ENCODE measurements at places on chromosomes 5 and 9.

DNA sequence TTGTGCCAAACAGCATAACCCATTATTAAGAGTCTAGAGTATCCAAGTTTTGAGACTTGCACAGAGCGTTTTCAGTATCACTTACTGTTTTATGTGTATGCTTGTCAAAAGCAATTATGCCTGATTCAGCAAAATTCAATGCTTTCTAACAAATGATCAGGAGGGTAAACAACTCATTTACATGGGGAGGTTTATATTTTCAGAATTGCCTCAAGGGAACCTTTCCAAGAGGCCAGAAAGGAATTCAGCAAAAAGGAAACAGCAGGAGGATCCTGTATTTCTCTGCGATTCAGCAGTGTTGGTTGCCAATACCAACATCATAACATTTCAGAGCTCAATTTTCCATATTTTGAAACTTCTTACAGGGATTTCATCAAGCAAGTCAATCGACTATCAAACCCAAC lies 69.3 kb upstream of the DAB2 start:
- peak; percentile 68 for DNase-seq

DNA sequence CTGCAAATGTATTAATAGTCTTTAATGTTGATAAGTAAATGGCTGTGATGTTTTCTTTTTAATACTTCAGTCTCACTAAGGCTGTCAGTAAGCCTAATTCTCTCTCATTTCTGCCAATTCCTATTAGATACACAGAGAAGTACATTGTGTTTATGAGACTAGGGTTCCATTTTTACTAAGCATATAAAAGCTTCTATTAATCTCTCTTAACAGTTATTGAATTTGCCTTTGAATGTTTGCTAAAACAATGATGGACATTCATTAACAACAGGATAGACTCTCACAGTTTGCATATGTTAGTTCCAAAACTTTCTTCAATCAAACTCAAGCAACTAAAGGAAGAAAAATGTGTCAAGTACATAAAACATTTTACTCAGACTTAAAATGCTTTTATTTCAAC lies 659.3 kb downstream of the TLE1 start:
- no peak for DNase-seq

DNA sequence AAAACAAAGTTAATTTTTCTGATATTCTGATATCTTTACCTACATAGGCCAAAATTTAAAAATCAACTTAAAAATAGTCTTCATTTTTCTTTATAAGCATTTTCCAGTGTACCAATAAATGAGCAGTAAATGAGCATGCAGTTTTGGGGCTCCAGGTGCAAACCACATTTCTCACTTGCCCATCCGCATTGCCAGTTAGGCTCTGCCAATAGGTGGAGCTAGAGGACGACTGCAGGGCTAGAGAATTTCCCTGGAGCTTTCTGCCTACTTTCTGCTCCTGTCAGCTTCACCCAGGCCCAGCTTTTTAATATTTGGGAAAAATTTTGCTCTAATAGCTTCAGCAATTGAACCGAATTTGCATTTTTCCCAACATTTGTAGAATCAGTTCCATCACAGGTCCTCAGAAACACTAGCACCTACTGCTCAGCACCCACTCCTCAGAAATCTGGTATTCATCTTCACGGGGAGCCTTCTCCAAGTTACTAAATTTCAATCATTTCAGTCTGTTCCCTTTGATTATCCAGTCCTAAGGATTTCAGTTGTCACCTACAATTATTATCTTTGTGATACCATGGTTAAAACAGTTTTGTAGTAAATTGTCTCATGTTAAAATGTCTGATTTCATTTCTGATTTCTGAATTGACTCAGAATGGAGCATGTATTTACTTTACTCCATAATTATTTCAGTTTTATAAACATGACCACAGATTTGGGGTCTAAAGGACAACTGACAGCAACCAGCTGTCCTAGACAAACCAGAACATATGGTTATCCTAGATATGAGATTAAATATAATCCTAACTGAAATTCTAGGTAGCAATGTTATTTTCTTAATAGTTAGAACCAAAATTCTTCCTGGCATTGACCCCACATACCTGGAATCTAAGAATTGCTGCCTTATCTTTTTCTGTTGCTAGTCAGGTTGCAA lies 104.6 kb upstream of the FAM174A start:
- no peak for DNase-seq

DNA sequence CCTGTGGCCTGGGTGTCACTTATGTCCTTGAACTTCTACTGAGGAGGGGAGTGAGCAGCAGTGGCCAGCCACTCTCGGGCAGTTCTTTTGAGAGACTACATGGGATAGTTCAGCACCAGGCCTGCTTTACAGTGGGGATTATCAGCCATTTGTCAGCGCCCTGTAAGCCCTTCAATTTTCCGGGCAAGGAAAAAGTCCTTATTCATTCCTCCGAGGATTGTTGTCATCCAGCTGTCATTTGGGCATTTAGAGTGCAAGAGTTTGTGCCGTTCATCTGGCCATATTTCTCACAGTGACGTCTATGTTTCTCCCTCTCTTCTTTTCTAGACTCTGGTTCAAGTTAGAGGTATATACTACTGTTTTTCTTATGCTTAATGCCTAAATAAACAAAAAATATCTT lies 172.8 kb downstream of the TLE4 start:
- DNase-seq: no peak

DNA sequence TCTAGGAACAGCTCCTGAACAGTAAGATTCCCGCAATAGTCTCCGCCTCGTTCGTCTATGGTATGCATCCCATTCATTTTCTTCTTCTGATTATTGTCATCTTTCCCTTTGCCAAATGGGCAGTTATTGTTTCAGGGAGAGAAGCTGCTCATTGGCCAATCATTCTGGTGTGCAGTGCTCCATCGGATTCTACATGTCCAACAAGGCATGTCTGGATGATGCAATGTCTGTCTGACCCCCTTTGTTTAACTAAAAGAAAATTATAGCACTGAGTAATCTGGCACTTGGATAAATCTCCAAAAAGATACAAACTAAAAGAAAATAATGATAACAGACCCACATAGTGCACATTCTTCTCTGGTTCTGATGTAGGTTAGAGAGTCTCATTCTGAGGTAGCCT lies 515.6 kb upstream of the DMAC1 start:
- DNase-seq: no peak

DNA sequence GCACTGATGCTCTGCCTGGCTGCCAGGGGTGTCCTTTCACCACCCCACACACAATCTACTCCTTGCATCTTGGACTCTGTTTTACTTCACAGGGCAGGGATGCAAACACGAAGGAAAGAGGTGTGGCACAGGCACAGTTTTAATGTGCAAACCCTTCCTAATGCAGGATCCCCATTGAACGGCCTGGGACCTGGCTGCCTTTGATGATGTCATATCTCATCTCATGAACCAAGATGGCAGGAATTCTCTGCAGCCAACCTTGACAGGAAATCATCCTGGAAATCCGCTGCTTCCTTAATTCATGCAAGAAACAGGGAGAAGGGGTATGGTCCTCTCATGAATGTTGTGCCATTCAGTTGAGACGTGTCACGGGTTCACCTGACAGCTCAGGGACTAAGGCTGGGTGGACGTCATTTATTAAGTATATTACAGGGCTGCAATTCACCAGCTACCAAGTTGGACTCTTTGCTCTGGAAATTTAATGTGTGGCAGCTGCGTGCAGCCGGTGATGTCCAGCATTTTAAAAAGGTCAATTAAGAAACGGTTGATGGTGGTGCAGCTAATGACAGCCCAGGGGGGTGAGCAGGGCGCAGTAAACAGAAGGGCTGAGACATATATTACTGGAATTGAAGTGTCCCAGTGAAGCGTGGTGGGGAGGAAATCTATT lies 91.5 kb downstream of the LMNB1 start:
- no peak for DNase-seq

DNA sequence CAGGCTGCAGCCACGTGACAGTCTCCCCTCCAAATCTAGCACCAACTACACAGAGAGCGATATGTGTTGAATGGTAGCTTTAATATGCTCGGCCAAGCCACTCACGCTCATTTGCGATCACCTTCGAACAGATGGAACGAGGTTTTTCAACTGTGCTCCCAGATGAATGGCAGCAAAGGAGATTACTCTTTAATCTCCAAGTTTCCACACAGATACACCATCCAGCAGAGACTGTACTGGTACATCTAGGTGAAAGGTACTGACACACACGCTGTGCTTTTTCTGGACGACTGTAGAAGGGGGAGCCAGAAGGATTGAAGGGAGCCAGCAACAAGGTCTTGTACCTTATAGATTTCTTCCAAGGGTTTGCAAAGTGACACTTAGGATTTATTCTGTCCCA lies 263.9 kb downstream of the NR3C1 start:
- DNase-seq: no peak

DNA sequence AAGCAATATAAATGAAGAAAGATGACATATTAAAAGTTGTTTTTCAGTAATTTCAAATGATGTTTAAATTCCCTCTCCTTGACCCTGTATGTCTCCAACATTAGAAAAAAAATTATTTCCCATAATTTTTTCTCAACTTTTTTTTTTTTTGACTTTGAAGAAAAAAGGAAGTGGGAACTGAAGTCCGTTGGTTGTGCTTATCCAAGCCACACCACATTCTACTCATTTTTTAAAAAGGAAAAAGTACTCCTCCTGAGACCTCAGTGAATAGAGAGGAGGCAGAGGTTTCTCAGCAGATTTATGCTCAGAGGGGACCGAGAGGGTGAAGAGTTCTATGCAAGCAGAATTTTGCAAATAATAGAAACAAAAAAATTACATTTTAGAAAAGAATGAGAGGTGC lies 123.3 kb downstream of the PCSK5 start:
- no peak for DNase-seq

GRCh38 chr5:97735209-97735608 lies 552.2 kb upstream of the RIOK2 start:
- DNase-seq: peak; percentile 56

DNA sequence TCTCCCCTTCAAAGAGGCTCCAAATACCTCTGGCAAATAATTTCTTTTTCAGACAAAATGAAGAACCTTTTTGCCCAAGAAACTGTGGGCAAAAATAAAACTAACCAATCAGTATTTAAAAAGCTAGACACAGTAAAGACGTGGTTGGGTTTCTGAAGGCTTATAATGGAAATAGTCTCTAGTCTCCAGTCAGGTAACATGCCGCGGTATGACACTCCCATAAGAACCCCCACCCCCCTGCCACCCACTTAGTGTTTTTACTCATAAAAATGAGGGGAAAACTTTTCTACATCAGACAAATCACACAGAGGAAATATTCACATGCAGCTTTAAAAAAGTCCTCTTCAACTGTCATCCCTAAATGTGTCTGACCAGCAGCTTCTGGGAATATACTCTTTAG lies 105.3 kb downstream of the THBS4 start:
- no peak for DNase-seq

GRCh38 chr9:108696156-108696555 lies 159.6 kb downstream of the ACTL7B start:
- DNase-seq: no peak

DNA sequence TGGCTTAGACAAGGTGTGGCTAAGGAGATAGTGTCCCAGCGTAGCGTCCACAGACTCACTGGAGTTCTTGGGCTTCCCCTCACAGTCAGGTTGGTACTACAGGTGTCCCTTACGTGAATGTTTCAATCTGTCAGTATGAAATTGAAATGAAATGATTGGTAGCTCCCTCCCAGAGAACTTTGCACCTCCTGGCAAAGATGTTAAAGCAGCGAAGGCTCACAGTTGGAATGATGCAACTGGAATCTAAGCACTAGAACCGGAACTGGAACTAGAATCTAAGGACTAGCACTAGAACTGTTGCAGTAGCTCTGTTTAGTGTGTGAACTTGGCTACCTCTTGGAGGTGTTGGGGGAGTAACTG lies 1.1 kb downstream of the SLC31A1 start:
- DNase-seq: peak; percentile 15

GRCh38 chr9:13975611-13976290 lies 338.2 kb downstream of the NFIB start:
- DNase-seq: no peak

DNA sequence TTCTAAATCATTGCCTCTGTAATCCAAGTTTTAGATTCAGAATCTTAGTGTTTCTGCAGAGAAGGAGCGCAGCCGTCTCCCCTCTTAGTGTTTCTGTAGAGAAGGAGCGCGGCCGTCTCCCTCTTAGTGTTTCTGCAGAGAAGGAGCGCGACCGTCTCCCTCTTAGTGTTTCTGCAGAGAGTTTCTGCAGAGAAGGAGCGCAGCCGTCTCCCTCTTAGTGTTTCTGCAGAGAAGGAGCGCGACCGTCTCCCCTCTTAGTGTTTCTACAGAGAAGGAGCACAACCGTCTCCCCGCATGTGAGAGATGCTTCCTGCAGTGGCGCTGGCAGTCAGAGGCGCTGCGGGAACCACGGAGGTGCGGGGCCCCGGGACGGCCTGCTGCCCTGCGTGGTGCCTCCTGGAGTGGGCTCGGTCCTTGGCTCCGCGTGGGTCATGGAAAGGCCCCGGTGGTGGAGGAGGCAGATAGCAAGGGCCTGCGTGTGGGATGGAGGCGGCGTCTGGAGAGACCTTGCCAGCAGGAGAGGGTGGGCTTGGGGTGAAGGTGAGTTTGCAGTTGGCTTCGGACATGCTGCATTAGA lies 10.9 kb downstream of the CEP72 start:
- no peak for DNase-seq

DNA sequence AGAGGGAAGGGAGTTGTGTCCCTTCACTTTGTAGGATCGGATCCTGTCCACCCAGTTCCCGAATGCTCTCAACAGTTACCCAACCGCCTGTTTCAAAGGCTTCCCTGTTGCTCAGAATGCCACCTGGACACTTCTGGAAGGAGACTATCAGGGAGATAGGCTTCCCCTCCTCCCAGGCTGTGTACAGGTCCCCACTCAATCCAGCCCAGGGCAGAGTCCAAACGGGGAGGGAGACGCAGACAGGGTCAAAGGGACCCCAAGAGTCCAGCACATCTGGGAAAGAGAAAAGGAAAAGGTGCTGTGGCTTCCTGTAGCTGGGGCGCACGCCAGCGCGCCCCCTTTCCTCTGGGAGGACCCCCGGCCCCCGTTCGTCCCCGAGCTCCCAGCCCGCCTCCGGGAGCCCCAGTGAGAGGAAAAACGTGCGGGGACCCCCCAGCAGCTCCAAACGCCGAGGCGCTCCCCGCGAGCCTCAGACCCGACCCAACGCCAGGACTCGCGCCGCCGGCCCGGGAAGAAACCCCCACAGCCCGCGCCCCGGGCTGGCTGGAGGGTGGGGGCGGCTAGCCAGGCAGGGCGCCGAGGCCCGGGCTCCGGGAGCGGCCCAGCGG lies 640 bp downstream of the SURF4 start:
- no peak for DNase-seq

- no peak for DNase-seq
Measured at GRCh38 chr5:68711293-68712200, 382.3 kb upstream of the SLC30A5 start.

DNA sequence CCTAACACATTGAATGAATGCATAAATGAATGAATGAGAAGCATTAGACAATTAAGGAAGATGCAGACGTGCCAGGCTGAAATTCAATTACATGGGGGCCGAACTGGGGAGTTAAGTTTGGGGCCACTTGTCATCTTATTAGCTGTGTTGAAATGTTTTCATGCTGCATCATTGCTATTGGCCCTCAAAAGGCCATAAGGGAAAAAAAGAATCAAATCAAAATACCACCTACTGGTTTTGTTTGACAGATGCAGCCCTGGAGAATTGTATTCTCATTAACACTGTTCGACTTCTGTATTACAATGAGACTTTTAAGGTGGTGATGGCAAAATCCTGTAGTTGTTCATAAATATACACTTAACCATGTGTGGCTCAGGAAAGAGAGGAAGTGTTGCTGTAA lies 38.4 kb downstream of the UBE2QL1 start:
- no peak for DNase-seq

GRCh38 chr5:160537116-160537515 lies 115.5 kb downstream of the PTTG1 start:
- DNase-seq: no peak

All from GM04503 (cell line).